ENCODE measurements at places on chromosomes 12 and 14. TPM values are rescaled to one million over a fixed set of nuclear protein-coding genes. Genes with fewer than 3 reads are reported as not detected.

DNA sequence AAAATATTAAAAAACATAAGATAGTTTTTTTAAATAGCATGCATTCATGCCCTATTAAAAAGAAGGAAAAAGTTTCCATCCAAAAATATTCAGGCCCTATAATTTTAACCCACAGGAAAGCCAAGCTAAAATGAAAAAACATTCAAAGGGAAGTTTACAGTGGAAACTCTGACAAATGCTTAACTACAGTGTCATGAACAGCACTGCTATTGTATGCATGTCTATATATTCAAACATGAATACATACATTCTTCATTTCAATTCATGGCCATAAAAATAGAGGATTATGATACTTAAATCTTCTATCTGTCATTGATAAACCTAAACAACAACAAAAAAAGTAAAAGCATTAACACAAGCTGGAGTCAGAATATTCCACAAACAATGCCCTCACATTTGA lies 67.4 kb downstream of the PPP2R5E start:
- DNase-seq, result no peak

Gene SMCO2
- total RNA-seq, result not detected

- no peak for DNase-seq
These were observed 42.1 kb upstream of the MTERF2 start for GRCh38 chr12:107029081-107029480.

- peak; percentile 15 for DNase-seq
These were observed 270.1 kb downstream of the ZFP36L1 start for GRCh38 chr14:68522510-68523325.

Gene DYNLL1
- 313 TPM for total RNA-seq

GRCh38 chr14:56738020-56738419 lies 72.3 kb downstream of the OTX2 start:
- DNase-seq, result no peak

DNA sequence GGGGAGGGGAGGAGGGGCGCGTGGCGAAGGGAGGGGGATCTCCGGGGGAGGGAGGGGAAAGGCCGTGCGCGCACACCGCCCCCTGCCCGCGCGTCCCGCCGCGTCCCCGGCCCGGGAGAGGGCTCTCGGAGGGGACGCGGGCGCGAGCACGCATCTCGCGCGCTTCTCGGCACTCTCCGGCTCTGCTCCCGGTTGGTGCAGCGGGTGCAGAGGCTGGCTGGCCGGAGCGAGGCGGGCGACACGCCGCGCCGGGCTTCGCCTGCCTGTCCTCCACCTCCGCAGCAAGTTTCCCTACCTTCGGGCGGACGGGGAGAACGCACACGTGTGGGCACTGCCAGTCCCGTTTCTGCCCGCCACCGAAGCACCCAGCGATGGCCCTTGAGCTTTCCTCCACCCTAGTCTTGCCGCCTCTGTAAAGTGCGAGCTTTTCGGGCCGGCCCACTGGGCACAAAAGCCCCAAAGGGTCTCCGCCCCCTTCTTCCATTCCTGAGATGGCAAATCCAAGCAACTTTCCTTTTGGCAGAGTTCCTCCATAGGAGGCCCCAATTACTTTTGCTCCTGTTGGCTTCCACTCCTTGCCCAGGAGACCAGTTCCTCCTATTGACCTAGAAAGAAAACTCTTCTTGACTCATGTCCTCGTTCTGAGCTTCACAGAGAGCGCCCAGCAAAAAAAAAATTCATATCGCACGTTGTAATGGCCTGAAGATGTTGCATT lies 363 bp upstream of the CSAD start:
- peak; percentile 79 for DNase-seq

Gene DIO2
- total RNA-seq, result 4.8 TPM

GRCh38 chr12:90940872-90941499 lies 14.0 kb downstream of the CCER1 start:
- no peak for DNase-seq

Gene MANSC4
- not detected for total RNA-seq

Gene OR4K14
- not detected for total RNA-seq

- DNase-seq, result no peak
These were observed 3.3 kb downstream of the IL26 start for GRCh38 chr12:68222326-68222725.

DNA sequence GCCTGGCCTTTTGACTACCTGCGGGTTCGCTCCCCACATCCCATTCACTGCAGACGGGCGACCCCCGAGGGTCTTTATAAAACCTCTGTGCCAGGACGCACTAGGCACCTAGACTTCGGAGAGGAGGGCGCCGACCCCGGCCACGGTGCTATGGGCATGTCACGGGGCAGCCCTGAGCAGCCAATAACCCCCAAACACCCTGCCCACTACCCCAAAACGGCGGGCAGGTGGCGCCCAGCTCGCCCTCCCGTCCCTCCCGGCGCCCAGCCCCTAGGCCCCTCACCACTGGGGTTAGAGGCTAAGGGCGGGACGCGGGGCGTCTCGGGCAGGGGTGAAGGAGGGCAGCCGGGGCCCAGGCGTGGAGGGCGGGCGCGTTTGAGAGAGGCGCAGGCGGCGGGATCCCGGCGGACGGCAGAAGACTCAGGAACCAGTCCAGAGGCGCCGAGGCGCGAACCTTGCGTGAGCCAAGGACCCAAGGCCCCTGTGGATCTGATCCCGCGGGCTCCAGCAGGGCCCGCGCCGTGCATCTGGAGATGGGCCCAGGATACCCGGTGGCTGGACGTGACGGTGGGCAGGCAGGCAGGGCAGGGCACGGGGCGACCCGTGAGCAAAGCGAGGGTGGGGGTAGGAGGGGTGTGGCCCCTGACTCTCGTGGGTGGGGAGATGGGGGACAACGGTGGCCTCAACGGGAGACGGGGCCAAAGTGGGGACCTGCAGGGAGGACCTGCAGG lies 11.1 kb downstream of the KRT85 start:
- DNase-seq, result no peak

GRCh38 chr12:6998715-6999451 lies 19.4 kb downstream of the LPCAT3 start:
- no peak for DNase-seq

Gene GSG1
- not detected for total RNA-seq

GRCh38 chr14:71355324-71356201 lies 448.3 kb downstream of the PCNX1 start:
- peak; percentile 66 for DNase-seq

GRCh38 chr12:105740369-105740768 lies 398.4 kb downstream of the NUAK1 start:
- DNase-seq, result no peak

GRCh38 chr12:105581420-105581819 lies 250.9 kb downstream of the C12orf75 start:
- no peak for DNase-seq

- no peak for DNase-seq
These were observed 9.3 kb downstream of the TPCN1 start for GRCh38 chr12:113230315-113231234.

- DNase-seq, result peak; percentile 74
These were observed at the start of gene ELK3 for GRCh38 chr12:96193725-96194575. Gene ELK3 (plus strand): TSS chr12:96194375.

Gene MYH7
- total RNA-seq, result 2.1 TPM

Gene OAS3
- 33.4 TPM for total RNA-seq

DNA sequence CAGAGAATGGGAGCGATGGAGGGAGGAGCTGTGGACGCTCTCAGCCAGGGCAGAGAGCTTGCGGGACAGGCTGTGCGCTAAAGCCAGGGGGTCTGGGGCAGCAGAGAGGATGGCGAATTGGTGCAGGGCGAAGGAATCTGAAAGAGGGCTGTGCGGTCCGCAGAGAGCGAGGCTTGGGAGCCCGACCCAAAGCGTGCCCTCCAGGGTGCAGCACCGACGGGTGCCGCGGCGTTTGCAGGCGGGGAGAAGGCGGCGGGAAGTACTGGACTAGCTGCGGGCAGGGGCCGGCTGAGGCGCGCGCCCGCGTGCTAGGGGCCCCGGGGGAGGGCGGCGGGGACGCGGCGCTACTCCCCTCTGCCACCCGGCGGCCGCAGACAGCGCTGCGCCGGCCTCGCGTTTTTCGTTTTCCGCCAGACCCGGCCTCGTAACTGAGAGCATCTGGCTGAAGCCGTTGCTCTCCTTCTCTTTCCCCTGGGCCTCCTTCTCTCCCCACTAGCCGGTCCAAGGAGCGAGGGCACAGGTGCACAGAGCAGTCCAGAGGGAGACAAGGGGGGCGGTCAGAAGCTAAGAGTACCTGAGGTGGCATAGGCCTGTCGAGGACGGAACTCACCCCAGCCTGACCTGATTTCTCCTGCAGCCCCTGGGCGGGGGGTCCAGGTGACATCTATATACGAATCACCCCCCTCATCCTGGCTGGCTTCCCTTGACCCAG lies 24.9 kb downstream of the SLC6A12 start:
- DNase-seq, result no peak

DNA sequence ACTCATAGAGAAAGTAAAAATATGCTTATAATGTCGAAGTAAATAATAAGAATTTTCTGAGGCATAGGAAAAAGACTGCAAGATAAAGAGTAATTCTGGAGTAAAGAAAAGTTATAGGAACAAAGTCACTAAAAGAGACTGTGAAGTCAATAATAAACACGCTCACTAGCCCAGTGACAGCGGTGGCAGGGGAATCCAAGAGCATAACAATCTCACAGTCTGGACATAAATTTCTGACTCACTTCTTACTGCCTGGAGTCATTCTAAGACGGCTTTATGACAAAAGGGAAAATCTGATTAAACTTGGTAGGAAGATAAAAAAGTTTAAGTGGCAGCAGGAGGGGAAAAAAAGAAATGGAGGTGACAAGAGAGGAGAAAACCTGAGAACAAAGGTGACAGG lies 56.4 kb upstream of the GRIP1 start:
- no peak for DNase-seq

GRCh38 chr12:65125975-65126374 lies 4.9 kb upstream of the WIF1 start:
- DNase-seq, result no peak

DNA sequence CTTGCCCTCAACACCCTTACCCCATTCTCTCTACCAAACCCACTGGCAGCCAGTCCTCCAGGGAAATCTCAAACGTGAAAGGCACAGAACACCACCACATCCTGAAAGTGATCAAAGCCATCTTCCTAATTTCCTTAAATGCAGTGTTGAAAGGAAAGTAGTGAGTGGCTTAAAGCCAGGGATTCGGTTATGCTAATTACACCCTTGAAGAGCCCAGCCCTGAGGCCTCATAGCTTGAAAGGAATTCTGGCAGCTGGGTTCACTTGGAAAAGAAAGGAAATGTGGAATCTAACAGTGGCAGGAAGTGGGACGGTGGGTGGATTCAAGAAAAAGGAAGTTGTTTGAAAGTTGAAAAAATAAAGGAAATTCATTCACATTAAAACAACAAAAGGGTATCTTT lies 73.0 kb upstream of the FICD start:
- no peak for DNase-seq

- peak; percentile 35 for DNase-seq
These were observed 5.2 kb downstream of the KRT86 start for GRCh38 chr12:52279422-52280318.

Gene SERPINA3
- 106 TPM for total RNA-seq

DNA sequence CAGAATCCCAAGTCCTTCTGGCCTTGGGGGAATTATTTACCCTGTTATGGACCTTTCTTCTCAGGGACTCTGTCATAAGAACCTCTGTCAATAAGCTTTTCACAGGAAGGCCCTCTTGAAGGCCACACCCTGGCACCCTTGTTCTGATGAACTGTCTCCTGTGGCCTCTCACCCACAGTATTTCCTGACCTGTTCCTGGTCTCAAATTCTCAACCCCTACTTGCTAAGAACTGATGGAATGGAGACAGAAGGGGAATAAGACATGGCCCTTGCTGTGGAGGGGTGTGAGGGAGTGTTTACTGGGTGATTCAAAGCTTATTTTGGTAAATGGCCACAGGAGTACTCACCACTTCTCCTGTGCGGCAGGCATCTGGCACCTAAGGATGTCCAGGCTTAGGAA lies 1082.9 kb downstream of the BCL11B start:
- no peak for DNase-seq
